ENCODE measurements at places on chromosomes 3 and 15.

GRCh38 chr15:57440799-57441198, 64.5 kb downstream of the CGNL1 start:
- no peak for DNase-seq

DNA sequence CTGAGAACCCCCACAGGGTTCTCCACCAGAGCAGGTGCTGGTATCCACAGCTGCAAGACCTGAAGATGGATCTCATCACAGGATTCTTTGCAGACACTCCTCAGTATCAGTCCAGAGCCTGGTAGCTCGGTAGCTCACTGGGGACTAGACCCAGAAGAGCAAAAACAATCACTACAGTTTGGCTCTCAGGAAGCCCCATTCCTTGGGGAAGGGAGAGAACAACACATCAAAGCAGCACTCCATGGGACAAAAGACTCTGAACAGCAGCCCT, 22.2 kb downstream of the STRIT1 start:
- no peak for DNase-seq

- no peak for DNase-seq
Measured at GRCh38 chr15:81310480-81310879, 13.5 kb downstream of the STARD5 start.

- no peak for DNase-seq
Measured at GRCh38 chr3:137347817-137348368, 390.1 kb downstream of the IL20RB start.

DNA sequence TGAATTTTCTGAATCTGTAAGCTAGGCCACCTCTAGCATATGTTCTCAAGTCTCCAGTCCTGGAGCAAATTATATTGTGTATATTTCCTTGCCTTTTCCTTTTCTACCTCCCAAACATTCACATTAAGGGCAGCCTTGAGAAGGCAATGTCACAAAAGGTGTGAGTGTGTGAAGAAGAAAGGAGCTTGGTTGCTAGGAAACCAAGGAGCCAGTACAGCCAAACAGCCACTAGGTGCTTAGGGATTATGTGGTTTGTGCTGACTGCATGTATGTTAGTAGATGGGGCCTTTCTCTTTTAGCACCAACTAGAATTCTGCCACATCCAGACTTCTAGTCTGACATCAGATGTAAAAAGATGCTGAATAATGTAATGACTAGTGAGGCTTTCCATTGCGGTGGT, 118.8 kb upstream of the DAZL start:
- no peak for DNase-seq

- DNase-seq: no peak
Measured at GRCh38 chr3:77816366-77816765, 776.5 kb downstream of the ROBO2 start.

All from stimulated activated CD8-positive, alpha-beta memory T cell treated with anti-CD3 and anti-CD28 coated beads, Interleukin-7, amount 100 ng/mL, for 1 hour (primary cell).